Bone marrow (tissue), 2 donors: ENCODE measurements at places on chromosomes 16 and 17.

- peak; percentile 78 for DNase-seq
Observed at GRCh38 chr17:68771867-68772515, 170.8 kb upstream of the FAM20A start.

- no peak for DNase-seq
Observed at GRCh38 chr17:17343160-17343735, 40.1 kb downstream of the NT5M start.

GRCh38 chr16:57042157-57043111, 49.9 kb upstream of the CPNE2 start:
- no peak for DNase-seq

DNA sequence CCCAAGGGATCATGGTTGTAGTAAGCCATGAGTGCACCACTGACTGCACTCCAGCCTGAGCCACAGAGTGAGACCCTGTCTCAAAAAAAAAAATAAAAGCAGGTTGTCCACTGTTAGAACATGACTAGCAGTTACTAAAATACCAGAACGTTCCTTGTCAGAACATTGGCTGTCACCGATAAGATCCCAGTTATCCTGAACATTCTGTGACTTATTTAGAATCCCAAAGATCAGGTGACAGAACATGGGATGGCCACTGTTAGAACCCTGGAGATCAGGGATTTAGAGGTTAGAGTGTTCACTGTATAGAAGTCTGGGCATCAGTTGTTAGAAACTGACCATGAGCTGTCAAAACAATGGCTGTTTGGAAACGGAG, 8.6 kb downstream of the CES4A start:
- no peak for DNase-seq

DNA sequence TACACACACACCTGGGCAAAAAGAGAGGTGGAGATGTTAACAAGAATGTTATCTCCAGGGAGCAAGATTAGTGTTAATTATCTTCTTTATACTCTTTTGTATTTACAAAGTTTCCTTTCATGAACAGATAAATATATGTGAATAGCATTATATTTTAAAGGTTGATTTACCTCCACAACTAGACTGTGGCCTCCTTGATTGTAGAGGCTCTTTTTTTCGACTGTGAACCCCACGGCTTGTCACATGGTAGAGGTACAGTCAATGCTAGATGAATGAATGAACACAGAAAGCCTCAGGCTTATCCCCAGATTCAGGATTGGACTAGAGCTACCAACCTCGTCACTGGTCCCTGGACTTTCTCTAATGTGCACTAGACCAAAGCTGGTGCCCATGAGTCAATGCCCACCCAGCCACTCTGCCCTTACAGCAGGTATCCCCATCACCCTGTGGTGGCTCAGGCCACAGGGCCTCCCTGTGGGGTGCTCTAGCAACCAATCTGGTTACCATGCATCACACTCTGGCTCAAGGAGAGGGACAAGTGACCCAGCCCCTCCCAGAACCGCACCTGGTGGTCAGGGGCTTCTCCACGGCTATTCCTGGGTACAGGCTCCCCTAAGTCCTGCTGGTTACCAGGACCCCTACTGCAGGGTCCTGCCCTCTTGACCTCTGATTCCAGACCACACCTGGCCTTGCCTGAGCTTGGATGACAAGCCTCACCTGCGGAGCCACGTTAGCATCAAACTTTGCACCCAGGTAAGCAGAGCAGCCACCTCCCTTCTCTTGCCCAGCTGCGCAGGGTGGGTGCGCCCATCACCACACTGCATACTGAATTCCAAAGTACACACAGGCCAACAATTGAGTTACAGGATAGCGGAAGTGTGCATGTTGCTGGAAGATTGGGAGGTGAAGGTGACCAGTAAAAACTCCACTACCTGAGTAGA, 101.0 kb downstream of the CDYL2 start:
- no peak for DNase-seq

GRCh38 chr17:47694581-47695428, 844 bp downstream of the TBKBP1 start:
- DNase-seq: peak; percentile 68

GRCh38 chr17:53687324-53687723, 135.4 kb upstream of the KIF2B start:
- no peak for DNase-seq

GRCh38 chr16:70689970-70690891, 4.4 kb upstream of the MTSS2 start:
- DNase-seq: no peak

GRCh38 chr17:38673707-38674013, 1.1 kb downstream of the EPOP start:
- no peak for DNase-seq

DNA sequence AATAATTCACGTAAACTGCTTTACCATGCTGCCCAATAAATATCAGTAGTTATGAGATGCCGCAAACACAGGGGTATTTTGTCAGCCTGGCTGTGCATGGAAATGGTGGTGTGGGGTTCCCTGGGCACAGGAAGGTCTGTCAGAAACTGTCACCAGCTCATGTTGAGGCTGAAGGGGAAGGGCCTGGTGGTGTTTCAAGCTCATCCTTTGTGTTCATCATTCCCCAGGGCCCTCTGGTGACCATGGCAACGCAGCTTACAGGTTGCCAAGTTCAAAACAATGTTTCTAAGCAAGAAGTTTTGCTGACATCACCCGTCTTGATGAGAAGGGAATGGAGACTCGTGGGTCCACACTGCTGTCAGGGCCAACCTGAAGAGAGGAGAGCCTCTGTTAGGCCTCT, 348.9 kb upstream of the C16orf82 start:
- DNase-seq: no peak

DNA sequence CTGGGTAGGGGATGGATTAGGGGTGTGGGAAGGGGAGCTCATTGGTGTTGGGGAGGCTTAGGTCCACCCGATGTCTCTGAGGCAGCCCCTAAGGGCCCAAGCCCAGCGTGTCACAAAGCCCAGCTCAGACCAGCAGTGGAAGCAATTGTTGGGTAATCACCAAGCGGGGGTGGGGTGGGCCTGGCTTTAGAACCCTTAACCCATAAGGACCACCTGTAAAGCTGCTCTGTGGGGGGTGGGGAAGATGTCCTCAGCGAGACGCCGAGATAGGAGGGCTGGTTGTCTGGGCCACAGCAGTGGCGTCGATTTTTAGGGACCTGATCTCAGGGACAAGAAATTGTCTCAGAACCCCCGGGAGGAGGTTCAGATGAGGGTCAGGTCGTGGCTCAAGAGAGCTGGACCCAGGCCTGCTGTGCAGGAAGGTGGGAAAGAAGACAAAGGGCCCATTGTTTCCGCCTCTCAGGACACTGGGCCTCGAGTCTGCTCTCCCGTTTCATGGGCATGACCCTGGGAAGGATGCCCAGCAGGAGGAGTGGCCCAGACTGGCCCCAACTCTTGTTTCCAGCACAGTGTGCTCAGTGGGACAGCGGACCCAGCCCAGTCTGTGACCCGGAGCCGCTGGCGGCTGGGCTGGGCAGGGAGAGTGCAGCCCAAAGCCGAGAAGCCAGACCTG, 15.9 kb downstream of the ST6GALNAC2 start:
- DNase-seq: no peak

DNA sequence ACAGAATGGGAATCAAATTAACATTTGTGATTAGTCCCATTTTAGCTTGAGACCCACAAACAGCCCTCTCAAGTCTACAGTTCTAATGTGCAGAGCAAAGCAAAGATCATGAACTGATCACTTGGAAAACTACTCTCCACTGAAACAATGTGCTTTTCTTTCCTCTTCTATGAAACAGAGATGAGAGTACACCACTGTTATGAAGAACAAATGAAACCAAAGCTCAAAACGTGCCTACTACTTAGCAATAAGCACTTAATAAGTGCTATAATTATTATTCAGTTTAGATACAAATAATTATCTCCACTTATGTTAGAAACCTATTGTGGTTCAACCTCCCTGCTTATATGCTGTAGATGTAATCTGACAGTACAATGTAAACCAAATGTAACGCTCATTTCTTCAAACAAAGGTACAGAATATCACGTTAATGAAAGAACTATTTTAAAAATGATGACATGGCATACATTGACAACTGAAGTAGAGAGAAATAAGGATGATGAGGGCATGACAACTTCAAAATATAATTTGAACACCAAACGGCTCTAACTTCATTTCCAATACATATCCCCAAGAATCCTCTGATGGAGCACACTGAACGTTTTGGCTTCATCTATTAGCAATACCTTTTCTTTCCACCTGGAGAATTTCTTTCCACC, 2.0 kb downstream of the VPS35 start:
- no peak for DNase-seq

GRCh38 chr17:17419631-17420030, 57.2 kb upstream of the MED9 start:
- DNase-seq: no peak

GRCh38 chr16:21619765-21620425, 20.5 kb downstream of the METTL9 start:
- DNase-seq: no peak

- no peak for DNase-seq
Observed at GRCh38 chr16:87227296-87227951, 89.8 kb downstream of the C16orf95 start.

GRCh38 chr17:17298108-17298507, 5.1 kb upstream of the NT5M start:
- no peak for DNase-seq
